ENCODE measurements at places on chromosomes 7 and 10.

DNA sequence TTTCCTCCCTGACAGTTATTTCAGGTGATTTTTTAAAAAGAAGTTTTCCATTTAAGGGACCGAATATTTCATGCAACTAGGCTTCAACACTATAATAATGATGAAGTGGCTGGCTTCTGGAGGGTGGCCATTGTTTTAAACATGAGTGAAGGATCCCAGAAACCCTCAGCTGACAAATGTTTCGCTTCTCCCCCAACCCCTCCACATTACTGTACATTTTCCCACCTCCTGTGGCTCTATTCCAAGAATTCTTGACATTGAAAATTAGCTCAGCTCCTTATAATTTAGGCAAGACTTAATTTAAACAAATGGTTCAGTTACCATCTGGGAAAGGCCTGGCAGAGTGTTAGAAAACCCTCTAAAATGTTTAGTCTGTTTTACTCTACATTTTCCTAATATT, 129.9 kb upstream of the CDCA7L start:
- DNase-seq, result no peak

- DNase-seq, result no peak
These were observed 388.9 kb downstream of the HPSE2 start for GRCh38 chr10:98846787-98847186.

DNA sequence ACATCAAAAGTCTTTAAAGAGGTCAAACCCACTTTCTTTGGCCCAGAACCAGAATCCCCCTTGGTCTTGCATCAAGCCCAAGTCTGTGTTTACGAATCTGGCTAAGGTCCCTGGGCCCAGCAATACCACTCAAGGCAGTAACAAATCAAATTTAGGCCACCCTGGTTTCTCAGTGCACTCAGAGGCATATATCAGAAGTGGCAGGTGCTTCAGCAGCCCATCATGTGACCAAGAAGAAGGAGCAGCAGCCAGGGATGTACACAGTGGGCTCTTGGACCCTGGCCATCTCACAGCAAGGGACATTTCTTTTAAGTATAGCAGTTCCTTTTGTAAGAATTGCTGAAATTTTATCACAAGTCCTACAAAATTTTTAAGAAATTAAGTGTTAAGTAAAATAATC, 7.3 kb upstream of the SLC25A13 start:
- no peak for DNase-seq

DNA sequence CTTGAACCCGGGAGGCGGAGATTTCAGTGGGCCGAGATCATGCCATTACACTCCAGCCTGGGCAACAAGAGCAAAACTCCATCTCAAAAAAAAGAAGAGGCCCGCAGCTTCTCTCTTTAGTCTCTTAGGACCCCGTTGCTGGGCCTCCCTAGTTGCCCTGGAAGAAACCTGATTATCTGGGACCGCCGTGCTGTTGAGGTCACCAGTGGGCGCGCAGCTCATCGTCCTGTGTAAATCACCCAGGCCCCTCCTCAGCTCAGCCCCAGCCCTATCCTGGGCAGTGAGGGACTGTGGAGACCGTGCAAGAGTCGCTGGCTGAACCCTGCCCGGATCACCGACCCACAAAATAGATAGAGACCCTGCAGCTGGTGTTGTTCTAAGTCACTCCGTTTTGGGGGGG, 85.0 kb downstream of the UNCX start:
- DNase-seq, result no peak

DNA sequence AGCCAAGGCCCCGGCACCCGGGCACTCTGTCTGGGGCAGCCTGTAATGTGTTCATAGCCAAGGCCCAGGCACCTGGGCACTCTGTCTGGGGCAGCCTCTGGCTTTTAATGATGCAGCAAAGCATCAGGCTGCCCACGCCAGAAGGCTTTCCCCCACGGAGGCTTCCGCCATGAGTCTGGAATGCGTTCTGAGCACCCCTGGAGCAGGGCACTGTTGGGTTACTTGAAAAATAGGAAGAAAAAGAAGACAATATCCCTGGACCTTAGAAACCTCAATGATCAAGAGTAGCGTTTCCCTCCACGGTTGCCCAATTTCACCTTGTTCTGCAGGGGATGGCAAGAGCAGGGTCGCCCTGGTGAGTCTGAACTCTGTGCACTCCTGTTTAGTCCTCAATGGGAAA, 565.0 kb downstream of the PTPRN2 start:
- no peak for DNase-seq

DNA sequence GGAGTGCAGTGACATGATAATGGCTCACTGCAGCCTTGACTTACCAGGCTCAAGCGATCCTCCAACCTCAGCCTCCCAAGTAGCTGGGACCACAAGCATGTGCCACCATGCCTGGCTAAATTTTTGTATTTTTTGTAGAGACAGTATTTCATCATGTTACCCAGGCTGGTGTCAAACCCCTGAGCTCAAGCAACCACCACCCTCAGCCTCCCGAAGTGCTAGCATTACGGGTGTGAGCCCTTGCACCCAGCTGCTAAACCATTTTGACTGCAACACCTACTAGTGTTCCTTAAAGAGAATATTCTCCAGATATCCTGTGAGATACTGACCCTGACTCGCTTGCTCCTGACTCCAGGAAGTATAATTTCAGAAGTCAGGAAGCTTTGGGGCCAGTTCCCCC, 85.8 kb downstream of the PLXNA4 start:
- DNase-seq, result no peak

DNA sequence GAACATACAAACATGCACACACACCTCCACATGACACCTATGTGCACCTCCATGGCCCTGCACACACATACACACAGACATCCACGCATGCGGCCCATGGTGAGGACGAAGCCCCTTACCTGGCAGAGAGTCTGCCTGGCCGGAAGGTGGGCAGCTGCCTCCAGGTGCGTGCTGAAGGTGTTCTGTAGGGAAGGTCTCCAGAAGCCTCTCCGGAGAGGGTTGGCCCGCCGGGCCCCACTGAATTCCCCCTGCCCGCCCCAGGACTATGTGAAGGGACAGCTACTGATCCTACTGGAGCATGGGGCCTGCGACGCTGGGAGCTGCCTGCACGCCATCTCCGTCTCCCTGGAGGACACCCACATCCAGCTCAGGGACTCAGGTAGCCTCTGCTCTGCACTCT, 8.5 kb upstream of the ZNF467 start:
- DNase-seq, result no peak

GRCh38 chr10:7704071-7705016, 1.2 kb downstream of the ITIH2 start:
- DNase-seq, result no peak

- DNase-seq, result peak; percentile 25
These were observed 3.1 kb upstream of the CAPZA2 start for GRCh38 chr7:116859323-116859722.

DNA sequence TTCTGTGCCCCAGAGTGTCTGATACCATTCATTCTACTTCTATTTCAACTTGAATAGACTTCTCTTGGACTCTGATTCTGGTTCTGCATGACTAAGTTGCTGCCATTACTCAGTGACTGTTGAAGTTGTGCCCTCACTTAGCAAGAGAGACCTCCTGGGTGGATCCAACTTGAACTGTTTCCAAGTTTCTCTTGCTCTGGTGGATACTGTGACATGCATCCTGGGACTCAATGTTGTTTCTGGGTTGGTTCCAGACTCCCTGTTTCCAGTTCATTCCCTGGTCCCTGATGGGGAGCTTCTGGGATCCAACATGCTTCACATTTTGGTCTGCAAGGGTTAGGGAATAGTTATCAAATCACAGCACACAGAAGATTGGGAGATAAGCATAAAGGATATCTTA, 26.2 kb upstream of the PRPF18 start:
- DNase-seq, result no peak

- no peak for DNase-seq
These were observed 239.6 kb downstream of the TWIST1 start for GRCh38 chr7:18877874-18878273.

- DNase-seq, result no peak
These were observed 149.1 kb downstream of the KIAA1217 start for GRCh38 chr10:24358022-24358421.

GRCh38 chr10:51950996-51951555, 251.7 kb upstream of the CSTF2T start:
- DNase-seq, result no peak

GRCh38 chr7:56199639-56200038, 83.4 kb upstream of the NUPR2 start:
- no peak for DNase-seq

DNA sequence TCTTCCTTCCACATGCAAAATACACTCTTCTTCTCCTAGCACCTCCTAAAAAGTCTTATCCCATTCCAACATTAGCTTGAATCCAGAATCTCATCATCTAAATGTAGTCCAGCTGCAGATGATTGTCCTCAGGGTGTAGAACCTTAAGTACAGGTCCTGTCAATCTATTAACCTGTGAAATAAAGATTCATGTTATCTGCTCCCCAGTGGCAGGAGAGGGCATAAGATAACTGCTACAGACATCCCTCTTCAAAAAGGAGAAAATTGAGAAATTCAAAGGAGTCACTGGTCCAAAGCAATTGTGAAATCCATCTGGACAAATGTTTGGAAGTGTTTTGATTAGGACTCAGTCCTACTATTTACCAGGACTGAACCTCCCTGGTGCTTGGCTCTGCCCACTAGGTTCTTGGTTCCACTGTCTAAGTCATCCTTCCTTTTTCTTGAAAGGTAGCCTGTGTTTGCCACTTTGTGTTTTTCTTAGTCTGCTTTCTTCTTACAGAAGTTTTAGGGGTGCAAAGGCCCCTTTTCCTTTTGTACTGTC, 96.2 kb downstream of the ADD3 start:
- DNase-seq, result no peak

- no peak for DNase-seq
These were observed 134.2 kb upstream of the GJD4 start for GRCh38 chr10:35470925-35471315.

- DNase-seq, result peak; percentile 64
These were observed 37.2 kb downstream of the IKZF1 start for GRCh38 chr7:50341724-50342123.

DNA sequence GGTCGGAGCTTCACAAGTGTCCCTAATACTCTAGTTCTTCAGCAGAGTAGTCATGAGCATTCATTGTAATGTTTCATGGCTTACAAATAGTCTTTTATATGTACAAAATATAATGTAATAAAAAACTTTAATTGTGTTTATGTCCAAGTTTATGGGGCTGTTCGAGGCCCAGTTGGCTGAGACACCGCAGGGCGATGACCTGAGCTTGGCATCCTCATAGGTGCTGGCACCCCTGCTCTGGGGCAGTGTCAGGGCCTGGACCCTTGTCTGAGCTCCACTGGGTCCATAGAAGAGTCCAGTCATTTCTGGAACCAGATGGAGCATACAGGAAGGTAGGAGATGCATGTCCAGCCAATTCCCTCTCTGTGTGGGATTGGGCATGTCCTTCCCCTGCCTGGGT, 12.9 kb upstream of the ZMIZ1 start:
- DNase-seq, result no peak

DNA sequence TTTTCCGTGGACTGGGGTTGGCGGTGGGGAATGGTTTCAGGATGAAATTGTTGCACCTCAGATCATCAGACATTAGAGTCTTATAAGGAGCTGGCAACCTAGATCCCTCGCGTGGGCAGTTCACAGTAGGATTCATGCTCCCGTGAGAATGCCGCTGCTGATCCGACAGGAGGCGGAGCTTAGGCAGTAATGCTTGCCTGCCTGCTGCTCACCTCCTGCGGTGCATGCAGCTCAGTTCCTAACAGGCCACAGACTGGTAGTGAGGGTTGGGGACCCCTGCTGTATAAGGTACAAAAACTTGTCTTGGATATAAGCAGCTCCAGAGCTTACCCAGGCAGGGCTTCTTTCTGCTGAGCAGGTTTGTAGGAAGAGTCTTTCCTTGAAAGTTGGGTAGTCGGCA, 53.9 kb downstream of the SHH start:
- no peak for DNase-seq

GRCh38 chr10:59362959-59363381, 621 bp upstream of the FAM13C start:
- no peak for DNase-seq

GRCh38 chr7:138893258-138893657, 87.9 kb downstream of the KIAA1549 start:
- no peak for DNase-seq

GRCh38 chr7:44189286-44189992, at the start of gene GCK:
TSS of gene GCK (minus strand) at chr7:44189439. CDS start at chr7:44188953, 486 bp downstream.
- no peak for DNase-seq

- no peak for DNase-seq
These were observed 731.2 kb downstream of the TNS3 start for GRCh38 chr7:46850563-46851330.

- DNase-seq, result no peak
These were observed 140.6 kb downstream of the PCDH15 start for GRCh38 chr10:54660397-54660796.

DNA sequence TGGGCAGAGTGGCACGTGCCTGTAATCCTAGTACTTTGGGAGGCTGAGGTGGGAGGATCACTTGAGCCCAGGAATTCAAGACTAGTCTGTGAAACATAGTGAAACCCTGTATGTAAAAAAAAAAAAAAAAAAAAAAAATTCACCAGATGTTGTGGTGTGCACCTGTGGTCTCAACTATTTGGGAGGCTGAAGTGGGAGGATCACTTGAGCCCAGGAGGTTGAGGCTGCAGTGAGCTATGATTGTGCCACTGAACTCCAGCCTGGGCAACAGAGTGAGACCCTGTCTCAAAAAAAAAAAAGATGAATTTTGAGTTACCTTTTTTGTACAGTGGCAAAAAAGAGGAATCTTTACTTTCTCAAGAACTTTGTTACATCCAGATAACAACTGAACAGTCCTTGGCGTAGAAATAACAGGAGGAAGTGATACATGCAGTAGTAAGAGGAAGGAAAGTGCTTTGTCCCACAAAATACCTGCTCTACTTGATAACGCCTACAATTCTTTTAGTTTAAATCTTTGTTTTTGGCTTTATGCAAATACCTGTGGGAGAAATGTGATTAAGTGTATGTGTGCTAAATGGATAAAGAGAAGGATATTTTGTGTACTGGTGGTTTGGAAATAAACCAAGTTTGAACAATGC, 29.3 kb downstream of the SPAG6 start:
- no peak for DNase-seq

GRCh38 chr10:114103284-114103683, 59.6 kb downstream of the ADRB1 start:
- peak; percentile 50 for DNase-seq

- no peak for DNase-seq
These were observed 3.5 kb downstream of the EGFR start for GRCh38 chr7:55022002-55022985.

DNA sequence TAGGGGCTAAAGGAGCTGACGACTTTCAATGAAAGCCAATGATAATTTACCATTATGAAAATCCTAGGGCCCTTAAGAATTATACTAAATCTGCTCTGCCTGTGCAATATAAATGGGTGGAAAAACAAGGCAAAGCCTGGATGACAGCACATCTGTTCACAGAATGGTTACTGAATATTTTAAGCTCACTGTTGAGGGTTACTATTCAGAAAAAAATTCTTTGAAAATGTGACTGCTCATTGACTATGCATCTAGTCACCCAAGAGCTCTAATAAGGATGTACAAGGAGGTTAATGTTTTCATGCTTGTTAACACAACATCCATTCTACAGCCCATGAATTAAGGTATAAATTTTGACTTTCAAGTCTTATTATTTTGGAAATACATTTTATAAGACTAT, 8.9 kb downstream of the DKK1 start:
- DNase-seq, result no peak

DNA sequence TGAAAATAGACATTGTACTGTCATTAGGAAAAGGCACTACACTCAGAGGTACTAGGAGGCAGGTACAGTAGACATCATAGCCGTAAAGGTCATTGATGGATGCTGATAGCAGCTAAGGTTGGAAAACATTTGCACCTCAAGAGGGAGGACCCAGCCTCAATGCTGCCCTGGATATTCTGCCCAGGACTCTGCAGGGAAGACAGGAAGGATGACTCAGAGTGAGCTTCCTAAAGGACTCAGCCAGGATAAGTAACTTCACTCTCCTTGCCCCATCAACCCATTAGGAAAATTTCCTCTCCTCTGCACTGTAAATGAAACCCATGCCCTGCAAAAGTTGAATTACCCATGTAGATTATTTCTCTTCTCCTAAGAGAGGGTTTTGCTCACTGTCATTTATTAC, 617.9 kb upstream of the MKI67 start:
- DNase-seq, result no peak

Measured in CD4-positive, alpha-beta T cell treated with Interleukin-21 for 1 hour (primary cell).